AG10803 (cell line): ENCODE measurements at places on chromosomes 12 and 14.
A peak's percentile ranks its signal among the peaks of the same experiment; 100 is the strongest.

GRCh38 chr12:2998789-2999264 is 39.6 kb downstream of the TEAD4 start:
- DNase-seq, result peak; percentile 58

DNA sequence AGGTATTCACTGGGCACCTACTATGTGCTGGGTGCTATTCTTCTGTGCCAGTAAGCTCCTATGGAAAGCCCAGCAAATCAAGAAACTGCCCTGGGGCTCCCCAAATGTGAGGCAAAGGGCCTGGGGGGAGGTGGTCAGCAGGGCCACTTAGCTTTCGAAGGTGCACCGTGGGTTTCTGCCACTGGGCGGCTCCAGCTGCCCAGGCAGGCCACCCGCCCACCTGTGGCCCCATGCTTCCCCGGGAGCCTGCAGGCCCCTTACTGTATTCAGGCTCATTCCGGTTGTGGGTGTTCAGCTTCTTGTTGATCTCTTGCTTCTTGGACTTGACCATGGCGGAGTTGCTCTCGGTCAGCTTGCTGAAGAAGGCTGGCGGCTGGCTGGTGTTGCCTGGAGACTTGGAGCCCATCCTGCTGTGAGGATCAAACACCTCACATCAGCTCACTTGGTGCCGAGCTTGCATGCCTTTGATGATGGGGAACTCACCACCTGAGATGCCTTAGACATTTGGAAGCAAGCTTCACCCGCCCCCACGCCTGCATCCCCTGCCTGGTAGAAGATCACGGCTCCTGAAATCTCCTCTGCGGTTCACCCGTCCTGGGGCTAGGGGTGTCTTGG is 37.3 kb downstream of the RFLNA start:
- no peak for DNase-seq

DNA sequence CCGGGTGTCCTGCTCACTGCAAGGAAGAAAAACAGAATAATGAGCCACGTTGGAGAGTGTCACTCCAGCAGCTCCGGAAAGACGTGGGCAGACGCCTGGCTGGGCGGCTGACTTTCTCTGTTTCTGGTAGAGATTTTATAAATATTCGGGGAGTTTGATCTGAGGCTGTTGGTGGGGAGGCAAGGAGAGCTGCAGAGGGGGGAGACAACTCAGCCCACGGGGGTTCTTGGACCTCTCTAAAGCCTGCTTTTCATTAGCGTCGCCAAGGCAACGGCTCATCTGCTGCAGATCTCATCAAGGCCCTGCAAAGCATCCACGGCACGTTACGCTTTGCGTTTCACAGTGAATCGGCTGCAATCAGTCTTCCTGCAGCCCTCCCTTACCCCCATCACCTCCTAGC is 207.2 kb downstream of the ZFP36L1 start:
- peak; percentile 92 for DNase-seq

GRCh38 chr14:21494902-21495762 is 16.0 kb downstream of the METTL3 start:
- peak; percentile 60 for DNase-seq

- no peak for DNase-seq
Measured at GRCh38 chr12:54649825-54650224, 1.7 kb upstream of the DCD start.

DNA sequence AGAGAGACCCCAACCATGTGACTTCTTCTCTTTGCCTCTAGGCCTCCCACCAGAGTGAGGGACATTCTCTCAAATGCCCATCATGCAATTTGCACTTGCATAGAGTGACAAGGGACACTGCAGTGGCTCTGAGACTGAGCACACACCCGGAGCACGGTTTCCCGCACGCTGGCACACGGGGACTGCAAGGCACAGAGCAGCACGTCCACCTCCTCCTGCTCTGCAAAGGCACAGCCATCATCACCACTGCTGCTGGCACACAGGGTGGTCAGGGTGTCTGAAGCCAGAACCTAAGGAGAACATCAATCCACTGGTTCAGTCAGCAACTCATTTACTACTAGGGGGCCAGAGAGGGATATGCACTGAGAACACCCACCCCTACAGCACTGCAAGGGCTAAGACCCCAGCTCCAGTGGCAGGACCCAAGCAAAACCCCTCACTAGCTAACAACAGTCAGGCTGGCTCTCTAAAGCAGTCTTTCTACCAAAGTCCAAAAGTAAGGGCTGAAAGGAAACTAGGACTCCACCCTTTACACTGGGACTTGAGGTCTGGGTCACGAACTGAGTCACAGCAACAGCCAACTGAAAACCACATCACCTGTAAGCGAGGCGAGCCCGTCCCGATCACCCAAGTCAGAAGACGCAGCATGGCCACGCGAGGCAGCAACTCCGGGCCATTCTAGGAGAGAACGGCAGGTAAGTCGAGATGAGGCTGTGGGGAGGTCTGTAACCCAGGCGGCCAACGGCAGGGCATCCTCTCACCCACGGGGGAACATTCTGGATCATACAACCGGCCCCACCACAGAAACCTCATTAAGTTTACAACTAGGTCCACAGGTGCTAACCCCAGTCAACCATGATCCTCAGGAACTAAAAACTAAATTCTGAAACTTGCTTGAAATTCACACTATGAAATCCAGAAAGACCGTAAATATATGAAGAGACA is 37.9 kb downstream of the GCN1 start:
- DNase-seq, result no peak

- peak; percentile 92 for DNase-seq
Measured at GRCh38 chr14:51283402-51284085, 43.5 kb downstream of the TMX1 start.

DNA sequence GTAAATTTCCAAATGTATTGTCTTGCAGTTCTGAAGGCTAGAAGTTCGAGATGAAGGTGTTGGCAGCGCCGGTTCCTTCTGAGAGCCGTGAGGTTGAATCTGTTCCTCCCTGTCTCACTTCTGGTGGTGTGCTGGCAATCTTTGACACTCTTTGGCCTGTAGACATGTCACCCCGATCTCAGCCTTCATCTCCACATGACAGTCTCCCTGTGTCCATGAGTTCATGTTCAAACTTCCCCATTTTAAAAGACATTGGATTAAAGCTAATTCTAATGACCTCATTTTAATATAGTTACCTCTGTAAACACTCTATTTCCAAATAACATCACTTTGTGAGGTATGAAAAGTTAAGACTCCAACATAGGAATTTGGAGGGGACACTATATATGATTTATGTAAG is 4.1 kb upstream of the RBM19 start:
- no peak for DNase-seq

- DNase-seq, result no peak
Measured at GRCh38 chr14:72549026-72549425, 344.9 kb downstream of the DPF3 start.

DNA sequence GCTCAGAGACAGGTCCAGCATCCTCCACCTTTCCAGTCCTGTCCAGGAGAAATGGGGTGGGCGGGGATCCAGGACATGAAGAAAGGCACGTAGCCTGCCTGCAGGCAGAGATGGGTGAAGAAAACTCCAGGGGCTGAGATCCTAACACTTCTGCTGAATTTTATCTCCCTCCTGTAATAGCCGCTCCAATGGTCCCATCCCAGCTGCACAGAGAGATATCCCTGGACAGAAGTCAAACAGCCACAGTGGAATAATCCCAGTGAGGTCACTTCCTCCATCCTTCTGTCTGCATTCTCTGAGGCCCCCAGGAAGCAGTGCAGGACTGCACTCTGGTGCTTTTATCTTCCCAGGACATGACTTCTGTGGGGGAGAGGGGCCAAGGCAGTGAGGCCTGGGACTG is 26.3 kb downstream of the KRT18 start:
- DNase-seq, result no peak

- no peak for DNase-seq
Measured at GRCh38 chr12:109358154-109358869, 10.6 kb downstream of the MYO1H start.

- DNase-seq, result no peak
Measured at GRCh38 chr14:52874389-52874788, 76.5 kb downstream of the FERMT2 start.

- peak; percentile 81 for DNase-seq
Measured at GRCh38 chr12:11652351-11653040, 3.0 kb downstream of the ETV6 start.

DNA sequence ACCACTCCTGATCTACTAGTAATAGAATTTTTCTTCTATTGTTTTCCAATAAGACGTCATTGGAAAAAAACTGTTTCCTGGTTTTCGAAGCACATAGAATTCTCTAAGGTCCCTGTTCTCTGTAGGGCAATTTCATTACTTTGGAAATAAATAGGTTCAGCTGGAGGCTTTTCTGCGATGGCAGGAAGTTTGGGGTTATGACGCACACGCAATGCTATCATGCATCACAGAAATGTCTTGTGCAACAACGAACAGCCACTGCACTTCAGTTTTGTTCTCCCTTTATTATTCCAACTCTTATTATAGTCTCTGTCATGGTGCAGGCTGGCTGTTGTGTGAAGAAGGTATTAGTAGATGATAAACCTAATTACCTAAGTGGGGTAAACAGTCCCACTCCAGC is 59.0 kb downstream of the KCNK10 start:
- DNase-seq, result no peak

GRCh38 chr14:21317398-21317797 is 37.5 kb downstream of the RPGRIP1 start:
- no peak for DNase-seq

DNA sequence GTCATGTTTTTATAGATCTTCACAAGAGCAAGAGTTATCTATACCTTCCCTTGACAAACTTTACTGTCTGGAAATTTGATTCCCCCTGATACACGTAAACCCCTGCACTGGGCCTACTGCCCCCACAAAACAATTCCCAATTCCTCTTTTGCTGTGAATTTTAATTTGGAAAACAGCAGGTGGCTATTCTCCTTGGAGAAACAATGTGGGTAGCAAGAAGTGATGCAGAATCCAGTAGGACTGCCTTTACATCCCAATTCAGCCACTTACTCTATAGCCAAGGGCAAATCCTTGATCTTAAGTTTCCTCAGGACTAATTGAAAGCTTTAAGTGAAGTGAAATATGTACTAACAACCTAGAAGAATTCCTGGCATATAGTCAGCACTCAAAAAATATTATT is 129.3 kb downstream of the ACSS3 start:
- no peak for DNase-seq

DNA sequence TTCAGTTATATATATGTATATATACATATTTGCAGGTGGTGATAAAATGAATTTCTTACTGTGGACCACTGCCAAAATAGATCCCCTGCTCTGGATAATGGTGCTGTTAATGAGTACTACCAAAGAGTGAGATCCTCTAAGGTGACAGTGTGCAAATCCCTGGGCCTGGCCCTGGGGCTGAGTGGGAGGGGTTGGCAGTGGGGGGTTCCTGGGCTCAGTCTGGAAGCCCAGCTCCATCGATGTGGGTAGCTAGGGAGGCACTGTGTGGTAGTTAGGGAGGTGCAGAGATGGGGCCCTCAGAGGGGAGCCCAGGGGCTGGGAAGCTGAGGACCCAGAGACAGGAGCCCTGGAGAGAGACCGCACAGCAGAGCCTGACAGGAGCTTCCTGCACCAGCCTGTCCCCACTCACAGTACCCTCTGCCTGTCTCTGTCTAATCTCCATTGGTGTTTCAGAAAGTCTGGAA is 9.1 kb downstream of the KRT8 start:
- DNase-seq, result no peak

DNA sequence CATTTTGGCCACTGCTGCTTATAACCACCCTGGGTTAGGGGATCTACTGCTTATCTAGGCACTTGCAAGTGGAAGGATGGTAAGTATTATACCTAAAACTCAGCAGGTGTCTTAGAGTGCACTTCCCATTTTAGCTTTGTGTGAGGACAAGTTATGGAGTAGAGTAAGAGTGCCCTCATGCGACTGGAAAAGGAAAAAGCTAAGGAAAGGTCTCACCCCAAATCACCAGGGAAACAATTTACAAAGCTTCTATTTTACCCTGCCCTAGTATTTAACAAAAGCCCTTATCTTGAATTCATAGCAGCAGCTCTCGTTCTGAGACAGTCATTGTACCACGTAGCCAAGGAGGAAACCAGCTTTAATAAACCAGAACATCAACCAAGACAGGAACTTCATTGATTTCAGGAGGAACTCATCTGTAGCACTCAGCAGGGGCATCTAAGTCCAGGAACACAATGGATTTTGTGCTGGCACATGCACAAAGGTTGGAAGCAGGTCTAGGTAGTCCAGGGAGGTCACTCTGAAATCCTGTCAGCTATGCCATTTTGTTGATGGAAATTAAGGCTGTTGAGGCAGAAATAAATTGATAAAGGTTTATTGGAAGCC is 2.9 kb downstream of the RDH12 start:
- peak; percentile 50 for DNase-seq

- peak; percentile 33 for DNase-seq
Measured at GRCh38 chr12:39300799-39301198, 142.1 kb downstream of the KIF21A start.

- peak; percentile 62 for DNase-seq
Measured at GRCh38 chr12:58067610-58068387, 126.4 kb downstream of the ATP23 start.

DNA sequence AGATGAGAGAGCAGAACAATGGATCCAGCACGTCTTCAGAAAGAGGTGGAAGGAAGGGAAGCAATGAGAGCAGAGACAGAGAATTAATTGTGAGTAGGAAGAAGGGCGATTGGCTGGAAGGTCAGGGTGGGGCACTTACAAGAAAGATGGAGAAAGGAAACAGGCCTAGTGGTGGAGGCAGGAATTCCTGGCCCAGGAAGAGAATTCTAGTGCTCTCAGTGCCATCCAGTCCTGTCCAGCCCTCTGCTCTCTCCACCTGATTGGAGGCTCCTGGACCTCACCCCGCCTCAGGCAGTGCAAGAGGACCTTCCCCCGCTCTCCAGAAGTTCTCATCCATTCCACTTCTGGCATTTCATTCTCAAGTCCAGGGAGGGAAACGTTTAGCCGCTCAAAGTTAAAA is 43.0 kb downstream of the NGB start:
- no peak for DNase-seq

DNA sequence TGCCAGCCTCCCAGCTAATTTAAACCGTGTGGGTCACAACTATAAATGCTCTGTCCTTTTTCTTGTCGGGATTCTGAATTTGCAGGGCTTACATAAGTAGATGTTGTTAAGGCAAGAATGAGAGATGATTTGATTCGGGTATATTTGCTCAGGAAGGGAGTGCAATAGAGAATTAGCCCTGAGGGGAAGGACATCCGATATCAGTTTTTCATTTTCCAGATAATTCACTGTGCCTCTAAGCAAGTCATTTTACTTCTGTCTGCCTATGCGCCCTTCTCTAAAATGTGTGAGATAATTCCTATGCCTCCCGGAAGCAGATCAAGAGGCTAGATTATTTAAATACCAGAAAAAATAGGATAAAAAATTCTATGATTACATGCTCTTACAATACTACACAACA is 300.5 kb downstream of the RMST start:
- DNase-seq, result no peak

- no peak for DNase-seq
Measured at GRCh38 chr12:89235189-89235993, 116.9 kb downstream of the DUSP6 start.

GRCh38 chr14:25150401-25150800 is 100.5 kb upstream of the STXBP6 start:
- no peak for DNase-seq

- no peak for DNase-seq
Measured at GRCh38 chr14:24329736-24330135, 5.1 kb downstream of the ADCY4 start.

GRCh38 chr12:56804169-56804568 is 41.0 kb downstream of the HSD17B6 start:
- no peak for DNase-seq

GRCh38 chr12:83052890-83053541 is 366.3 kb downstream of the TMTC2 start:
- no peak for DNase-seq

- DNase-seq, result peak; percentile 22
Measured at GRCh38 chr12:89494411-89495231, 30.0 kb downstream of the GALNT4 start.

GRCh38 chr12:43316520-43316919 is 235.5 kb downstream of the ADAMTS20 start:
- DNase-seq, result no peak
